NCI-H510A (cell line): ENCODE measurements at places on chromosomes 11 and 22.

GRCh38 chr11:65308281-65308891 lies 6.3 kb upstream of the CDC42EP2 start:
- DNase-seq: no peak

GRCh38 chr11:35419830-35420333 lies 524 bp upstream of the SLC1A2 start:
- no peak for DNase-seq

GRCh38 chr11:100631316-100631715 lies 55.8 kb upstream of the ARHGAP42 start:
- no peak for DNase-seq

DNA sequence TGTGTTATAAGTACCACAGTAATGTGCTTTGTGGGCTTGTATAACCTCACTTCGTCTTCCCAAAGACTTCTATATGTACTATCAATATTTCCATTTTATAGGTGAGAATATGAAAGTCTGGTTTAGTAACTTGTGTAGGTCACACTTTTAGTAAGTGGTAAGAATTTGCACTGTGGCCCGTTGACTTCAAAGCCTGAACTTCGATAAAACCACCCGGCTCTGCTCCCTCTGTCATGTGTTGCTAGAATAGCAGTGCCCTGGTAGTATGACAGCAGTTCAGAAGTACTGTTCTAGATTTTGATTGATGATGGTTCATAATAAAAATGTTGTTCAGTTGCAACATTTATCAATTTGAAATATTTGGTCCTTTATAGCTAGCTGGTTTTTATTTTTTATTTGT lies 110.2 kb upstream of the SORL1-AS1 start:
- no peak for DNase-seq

DNA sequence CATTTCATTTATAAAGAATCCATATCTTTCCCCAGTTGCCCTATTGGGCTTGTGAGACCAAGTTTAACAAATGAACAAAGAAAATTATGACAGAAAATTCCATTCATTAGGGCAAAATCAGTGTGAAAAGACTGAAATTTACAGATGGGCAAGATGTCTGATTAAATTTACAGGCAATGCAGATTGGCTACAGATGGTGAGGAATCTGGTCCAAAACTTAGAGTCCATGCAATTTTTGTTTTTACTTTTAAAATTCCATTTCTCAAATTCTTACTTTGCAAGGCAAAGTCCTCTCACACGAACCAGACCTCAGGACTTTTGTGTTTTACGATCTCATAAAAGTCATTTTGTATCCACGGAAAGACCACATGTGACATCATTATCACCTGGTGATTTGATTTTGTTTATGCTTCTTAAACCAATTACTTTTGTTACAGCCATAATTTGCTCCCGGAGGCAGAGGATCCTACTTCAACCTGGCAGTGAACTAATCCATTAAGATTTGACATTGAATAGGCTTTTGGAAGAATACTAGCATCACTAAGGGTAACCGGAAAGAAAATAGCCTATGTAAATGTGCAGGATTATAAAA lies 843.7 kb upstream of the CHORDC1 start:
- no peak for DNase-seq

DNA sequence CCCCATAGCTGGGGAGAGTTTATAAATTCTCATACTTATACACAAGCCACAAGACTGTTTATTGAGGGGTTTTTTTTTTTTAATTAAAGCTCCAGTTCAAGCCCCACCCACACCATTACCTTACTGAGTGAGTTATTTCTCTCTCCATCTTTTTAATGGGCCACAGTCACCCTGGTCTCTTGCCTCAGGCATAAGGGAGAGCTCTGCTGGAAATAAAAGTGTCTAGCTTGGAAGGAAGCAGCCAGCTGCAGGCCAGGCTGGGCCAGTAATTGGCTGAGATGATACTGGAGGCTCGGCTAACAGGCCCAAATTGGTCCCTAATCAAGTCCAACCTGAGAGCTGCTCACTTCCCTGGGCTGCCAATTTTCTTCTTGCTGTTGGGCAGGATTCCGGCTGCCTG lies 174.1 kb downstream of the INSC start:
- no peak for DNase-seq

- no peak for DNase-seq
Measured at GRCh38 chr11:7222619-7223018, 29.1 kb upstream of the SYT9 start.

- DNase-seq: no peak
Measured at GRCh38 chr11:46633291-46634217, 16.2 kb downstream of the ATG13 start.

- DNase-seq: no peak
Measured at GRCh38 chr11:92735039-92735438, 234.4 kb upstream of the MTNR1B start.

DNA sequence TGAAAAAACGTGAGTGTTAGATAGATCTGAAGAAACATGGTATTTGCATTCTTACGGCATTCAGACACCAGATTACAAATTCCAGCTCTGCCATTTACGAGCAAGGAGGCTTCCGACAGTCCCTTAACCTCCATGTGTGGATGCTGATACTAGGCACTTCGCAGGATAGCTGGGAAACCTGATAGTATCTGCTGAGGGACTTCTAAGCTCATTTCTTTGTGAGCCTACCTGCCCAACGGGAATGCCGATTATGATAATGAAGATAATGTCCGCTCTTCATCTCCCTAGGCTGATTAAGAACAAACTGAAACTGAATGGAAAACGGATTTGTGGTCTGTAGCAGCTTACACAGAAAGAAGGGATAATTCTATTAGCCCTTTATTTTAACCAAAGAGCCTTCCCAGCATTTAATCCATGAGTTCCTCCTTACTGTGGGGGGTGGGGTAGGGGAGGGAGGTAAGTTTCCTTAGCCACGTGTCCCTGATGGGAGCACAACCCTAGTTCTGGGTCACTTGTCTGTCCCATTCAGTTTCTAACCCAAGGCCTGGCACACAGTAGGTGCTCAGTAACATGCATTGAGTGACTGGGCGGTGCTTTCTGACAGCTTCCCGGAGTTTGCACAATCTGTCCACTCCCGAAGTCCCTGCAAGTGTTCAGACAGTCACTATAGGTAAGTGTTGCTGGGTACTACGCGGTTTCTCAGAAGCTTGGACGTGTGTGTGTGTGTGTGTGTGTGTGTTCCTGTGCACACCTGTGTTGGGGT lies 39.2 kb downstream of the CD6 start:
- no peak for DNase-seq

DNA sequence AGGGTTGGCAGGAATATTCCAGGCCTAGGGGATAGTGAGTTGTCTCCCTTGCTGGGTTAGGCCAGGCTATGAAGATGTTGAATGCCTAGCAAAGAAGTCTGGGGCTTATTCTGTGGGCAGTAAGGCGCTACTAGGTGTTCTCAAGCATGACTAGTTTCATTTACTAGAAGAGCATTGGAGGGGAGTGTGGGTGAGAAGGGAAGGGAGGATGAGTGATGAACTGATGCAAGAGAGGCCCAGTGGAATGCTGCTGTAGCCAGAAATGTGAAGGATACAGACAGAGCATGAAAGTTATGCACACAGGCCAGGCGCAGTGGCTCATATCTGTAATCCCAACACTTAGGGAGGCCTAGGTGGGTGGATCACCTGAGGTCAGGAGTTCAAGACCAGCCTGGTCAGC lies 33.5 kb downstream of the POU2F3 start:
- no peak for DNase-seq

GRCh38 chr11:112694245-112694644 lies 267.0 kb upstream of the NCAM1 start:
- no peak for DNase-seq

DNA sequence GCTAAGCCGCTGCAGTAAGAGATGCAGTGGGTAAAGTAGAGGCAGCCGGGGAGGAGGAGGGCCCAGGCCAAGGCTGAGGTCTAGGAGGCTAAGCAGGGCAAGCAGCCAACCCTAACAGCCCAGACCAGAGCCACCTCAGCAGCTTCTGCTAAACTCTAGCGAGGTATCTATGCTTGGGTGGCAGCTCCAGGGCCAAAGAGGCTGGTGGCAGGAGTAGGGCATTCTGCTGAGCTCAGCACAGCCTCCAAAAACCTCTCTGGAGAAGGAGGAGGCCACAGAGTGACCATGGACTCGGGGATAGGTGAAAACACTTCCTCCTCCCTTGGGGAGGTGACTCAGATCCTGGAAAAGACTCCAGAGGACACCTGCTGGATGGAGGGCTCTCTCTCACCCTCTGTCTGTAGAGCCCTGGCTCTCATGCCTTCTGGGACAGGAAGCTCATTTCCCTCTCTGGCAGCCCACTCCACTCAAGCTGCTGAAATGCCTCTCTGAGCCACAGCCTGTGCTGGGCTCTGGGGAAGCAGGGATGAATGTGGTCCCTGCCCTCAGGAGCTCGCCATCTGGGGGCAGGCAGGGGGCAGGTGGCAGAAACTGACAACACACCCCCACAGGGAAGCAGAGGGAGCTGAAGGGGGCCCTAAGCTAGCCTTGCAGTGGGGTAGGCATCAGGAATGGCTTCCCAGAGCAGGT lies 16.5 kb upstream of the TPBGL start:
- no peak for DNase-seq

DNA sequence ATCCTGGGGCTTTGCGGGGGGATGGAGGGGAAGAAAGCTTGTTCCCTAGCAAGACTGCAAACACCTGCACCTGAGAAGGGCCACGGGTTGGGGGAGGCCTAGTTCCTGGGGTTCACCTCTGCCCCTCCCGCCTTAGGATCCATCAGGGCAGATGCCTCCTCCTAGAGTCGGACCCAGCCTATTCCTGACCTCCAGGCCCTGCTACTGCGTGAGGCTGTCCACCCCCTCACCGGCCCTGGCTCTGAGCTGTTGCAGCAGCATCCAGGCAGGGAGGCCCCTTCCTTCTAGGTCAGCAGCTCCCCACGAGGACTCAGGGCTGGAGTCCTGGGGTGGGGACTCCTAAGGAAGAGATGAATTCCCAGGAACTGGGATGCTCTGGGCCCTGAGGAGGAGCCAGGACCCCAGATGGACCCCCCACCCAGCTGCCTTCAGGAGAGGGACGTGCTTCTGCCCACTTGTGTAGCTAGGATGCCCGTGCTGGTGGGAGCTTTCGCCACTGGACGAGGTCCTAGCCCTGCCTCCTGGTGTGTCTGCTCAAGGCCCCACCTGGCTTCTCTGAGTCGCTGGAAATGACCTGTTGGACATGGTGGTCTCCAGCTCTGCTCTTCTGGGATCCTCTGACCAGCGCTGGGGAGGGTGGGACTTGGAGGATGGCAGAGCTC lies 10.3 kb downstream of the MRGPRF start:
- DNase-seq: no peak

- no peak for DNase-seq
Measured at GRCh38 chr11:77147668-77148321, 19.7 kb downstream of the MYO7A start.

- DNase-seq: no peak
Measured at GRCh38 chr11:43626798-43627197, 53.7 kb upstream of the HSD17B12 start.

GRCh38 chr11:108392353-108392752 lies 75.0 kb downstream of the C11orf65 start:
- DNase-seq: no peak

- DNase-seq: no peak
Measured at GRCh38 chr22:17245341-17245740, 26.1 kb upstream of the ADA2 start.

DNA sequence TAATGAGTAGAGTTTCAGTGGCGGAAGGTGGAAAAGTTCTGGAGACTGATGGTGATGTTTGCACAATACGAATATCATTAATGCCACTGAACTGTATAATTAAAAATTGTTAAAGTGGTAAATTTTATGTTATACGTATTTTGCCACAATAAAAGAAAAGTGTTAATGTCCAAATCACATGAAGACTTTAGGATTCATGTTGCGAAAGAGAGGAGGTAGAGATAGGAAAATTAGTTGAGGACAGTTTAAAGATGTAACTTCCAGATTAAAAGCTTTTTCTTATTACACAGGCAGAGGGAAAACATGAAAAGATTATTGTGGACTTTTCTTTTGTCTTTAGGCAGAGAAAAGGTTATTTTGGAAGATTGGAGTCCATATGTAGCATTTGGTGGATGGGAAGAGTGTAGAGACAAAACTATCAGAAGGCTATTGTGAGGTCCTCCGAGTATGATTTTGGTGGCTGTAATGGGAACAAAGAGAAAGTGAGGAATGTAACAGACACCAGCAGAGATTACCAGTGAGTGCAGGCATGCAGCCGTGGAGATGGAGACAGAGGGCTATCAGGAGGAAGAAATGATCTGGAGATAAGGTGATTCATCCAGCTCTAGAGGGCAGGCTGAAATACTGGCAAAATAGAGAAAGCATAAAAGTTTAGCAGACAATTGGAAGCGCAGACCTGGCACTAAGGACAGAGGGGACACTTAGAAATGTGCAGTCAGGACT lies 12.5 kb downstream of the VPS26B start:
- DNase-seq: no peak

DNA sequence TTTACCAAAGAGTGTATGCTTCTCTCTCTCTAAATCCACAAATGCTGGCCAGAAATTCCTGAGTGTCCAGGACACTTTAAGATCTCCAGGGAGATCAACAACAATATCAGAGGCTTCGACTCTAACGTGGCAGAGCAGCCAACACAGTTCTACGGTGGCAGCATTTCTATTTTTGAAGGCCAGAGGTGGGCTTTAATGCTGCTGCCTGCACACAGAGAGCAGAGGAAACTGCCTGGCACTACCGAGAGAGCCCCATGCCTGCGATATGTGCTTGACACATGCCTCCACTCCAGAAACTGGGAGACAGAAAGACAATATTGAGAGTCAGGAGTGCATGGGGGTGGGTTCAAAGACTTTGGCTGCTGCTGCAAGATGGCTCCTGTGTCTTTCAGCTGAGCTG lies 48.8 kb upstream of the GALNT18 start:
- no peak for DNase-seq

GRCh38 chr11:67996622-67997474 lies 7.0 kb downstream of the UNC93B1 start:
- DNase-seq: no peak
